ENCODE measurements at places on chromosomes 3 and 15.

DNA sequence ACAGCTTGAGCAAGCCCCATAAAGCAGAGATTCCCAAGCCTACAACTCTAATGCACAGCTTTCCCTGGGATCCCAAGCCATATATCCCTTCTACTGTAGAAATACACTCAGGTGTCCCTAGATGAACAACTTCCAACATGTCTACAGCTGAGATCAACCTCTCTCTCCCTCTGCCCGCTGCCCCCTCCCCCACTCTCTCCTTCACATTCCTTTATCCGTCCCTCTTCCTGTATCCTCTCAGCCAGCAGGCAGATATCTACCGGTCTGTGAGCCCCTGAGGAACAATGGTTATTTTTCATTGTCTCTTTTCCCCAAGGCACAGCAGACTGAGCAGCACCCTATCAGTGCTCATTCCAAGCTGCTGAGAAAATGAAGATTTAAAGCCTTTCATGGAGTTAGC, 138.6 kb downstream of the SUCLG2 start:
- no peak for DNase-seq

GRCh38 chr15:90603893-90604292, 74.2 kb downstream of the CRTC3 start:
- DNase-seq, result no peak

GRCh38 chr3:197022405-197023231, 7.0 kb downstream of the MELTF start:
- no peak for DNase-seq

DNA sequence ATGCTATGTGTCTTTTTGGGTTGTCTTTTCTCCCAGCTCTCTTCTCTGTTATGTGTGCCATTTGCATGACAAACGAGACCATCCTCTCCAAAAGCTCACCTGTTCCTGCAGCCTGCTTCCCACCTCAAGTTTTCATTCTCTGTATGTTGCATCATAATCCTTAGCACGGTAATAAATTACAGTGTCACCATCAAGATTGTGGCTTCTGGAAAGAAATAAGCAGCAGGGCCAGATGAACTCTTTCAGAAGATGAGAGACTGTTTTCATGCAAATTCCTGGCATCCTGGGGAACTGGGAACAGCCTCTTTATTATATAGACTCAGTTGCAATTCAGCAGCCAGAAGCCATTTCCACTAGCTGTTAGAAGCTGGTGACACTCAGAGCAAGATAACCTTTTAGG, 436.7 kb downstream of the EPHB1 start:
- no peak for DNase-seq

DNA sequence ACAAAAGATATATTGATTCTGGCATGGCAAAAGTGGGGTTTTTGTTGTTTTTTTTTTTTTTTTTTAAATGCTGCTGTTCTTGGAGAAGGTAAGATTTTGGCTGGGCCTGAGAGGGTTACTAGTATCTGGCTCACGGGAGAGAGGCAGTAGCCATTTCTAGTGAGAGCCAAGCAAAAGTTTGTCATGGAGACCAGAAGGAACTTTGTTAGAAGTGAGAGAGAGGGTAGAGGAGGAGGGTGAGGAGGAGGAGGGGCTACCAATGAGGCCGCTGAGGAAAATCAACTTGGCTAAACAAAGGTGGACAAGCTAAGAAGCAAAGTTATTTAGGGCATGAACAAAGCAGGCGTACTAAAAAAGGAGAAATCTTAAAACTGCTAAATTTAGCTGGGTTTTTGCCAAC, 48.9 kb upstream of the STRIT1 start:
- no peak for DNase-seq

GRCh38 chr15:25339431-25339830, 99.4 kb downstream of the UBE3A start:
- DNase-seq, result no peak

Data from activated CD8-positive, alpha-beta memory T cell treated with anti-CD3 and anti-CD28 coated beads for 1 hour (primary cell).